ENCODE measurements at places on chromosomes 2 and 18.

DNA sequence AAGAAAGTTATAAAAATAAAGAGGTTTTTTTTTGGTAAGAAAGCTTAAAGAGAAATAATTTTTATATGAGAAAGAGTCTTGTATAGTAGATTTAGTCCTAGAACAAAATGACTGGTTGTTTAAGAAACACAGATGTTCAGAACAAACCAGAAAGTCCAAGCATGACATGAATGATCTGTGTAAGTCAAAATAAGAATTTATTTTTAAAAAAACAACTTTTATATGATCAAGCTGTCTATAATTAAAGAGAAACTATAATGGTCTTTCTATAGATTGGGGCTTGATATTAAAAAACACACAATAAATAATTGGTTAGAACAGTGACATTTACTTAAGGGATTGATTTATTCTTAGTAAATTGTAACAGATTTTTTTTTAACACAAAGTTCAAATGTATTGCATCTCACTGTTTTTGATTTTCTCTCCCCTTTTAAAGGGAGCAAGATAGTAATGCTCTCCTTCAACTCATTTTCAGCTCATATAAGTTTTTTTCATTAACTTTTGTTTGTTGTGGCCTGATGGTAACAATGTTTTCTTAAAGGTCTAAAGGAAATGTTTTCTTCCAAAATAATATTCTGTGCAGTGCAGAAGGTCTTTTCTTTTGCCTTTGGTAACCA is 1256.8 kb downstream of the LRP1B start:
- DNase-seq: no peak

DNA sequence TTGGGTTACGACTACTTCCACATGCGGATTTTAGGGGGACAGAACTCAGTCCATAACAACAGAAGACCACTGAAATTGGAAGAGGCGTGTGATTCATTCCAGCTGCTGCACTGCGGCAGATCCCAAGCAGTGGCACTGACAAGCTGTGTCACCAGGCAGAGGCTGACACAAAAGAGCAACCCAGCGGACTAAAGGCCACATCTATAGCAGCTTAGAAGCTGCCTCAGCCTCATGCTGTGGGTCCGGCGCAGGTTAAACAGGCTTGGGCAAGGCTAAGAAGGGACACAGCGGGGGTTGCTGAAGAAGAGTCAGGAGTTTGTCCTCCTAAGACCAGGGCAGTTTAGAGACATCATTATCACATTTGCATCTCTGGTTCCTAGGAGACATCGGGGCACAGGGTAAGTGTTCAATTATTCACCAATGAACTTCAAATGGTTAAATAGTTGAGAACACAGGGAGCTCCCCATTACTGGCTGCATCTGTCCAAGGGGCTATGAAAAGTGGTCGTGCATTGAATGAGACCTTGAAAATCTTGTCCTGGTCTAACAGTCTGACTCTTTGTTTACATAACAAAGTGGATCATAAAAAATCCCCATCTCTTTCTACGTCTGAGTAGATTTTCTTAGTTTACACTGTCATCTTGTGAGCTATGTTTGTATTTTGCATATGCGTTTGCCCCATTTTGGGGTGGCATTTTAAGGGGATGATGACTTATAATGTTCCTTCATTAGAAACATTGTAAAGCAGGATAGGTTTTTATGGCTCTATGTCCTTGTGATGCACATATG is 162.3 kb upstream of the TRIB2 start:
- no peak for DNase-seq

DNA sequence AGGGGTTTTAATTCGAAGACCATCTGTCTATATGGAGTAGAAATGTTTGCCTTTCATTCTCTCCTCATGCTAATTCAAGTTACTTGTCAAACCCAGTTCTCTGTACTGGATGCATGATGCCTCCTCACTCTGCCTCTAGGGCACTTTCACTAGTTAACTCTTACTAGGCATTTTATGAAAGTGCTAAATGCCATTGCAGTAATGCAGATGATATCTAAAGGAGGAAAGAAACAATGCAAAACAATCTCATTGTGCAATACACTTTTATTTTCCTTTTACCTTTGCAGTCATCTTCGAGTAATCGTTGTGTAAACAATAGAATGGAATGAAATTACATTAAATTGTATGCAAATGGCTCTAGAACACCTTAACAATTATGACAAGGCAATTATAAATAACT is 293.6 kb downstream of the STK39 start:
- DNase-seq: no peak

- DNase-seq: no peak
These were observed 834.5 kb upstream of the ID2 start for GRCh38 chr2:7847321-7847720.

GRCh38 chr18:74163019-74163660 is 14.8 kb downstream of the TIMM21 start:
- DNase-seq: no peak

GRCh38 chr2:148013876-148014275 is 6.7 kb downstream of the ORC4 start:
- DNase-seq: no peak

- no peak for DNase-seq
These were observed 50.0 kb downstream of the TWIST2 start for GRCh38 chr2:238897911-238898311.

DNA sequence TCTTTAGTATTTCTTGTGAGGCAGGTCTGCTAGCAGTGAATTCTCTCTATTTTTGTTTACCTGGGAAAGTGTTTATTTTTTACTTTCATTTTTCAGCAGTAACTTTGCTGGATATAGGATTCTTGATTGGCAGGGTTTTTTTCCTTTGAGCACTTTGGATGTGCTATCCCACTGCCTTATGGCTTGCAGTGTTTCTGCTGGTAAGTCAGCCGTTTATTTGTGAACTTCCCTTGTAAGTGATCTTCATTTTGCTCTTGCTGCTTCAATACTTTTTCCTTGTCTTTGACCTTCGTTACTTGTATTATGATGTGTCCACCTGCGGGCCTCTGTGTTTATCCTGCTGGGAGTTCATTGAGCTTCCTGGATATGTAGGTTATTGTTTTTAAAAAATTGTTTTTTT is 54.7 kb downstream of the SLC66A2 start:
- DNase-seq: no peak

DNA sequence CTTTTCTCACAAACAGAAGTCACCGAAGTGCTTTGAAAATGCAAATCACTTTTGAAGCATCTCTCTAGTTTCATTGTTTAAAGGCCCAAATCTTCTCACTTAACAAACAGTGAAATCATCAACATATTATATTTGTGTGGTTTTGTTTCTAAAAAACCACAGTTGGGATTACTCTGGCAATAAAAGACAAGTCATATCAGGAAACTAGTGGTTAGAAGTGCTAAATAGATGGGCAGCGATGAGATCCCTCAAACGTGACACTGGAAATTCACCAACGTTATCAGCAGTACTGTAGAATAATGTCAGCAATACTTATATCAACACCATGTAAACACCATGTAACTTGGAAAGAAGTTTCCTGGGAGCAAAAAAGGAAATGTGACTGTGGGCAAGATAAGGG is 893.5 kb downstream of the SUCLG1 start:
- no peak for DNase-seq

DNA sequence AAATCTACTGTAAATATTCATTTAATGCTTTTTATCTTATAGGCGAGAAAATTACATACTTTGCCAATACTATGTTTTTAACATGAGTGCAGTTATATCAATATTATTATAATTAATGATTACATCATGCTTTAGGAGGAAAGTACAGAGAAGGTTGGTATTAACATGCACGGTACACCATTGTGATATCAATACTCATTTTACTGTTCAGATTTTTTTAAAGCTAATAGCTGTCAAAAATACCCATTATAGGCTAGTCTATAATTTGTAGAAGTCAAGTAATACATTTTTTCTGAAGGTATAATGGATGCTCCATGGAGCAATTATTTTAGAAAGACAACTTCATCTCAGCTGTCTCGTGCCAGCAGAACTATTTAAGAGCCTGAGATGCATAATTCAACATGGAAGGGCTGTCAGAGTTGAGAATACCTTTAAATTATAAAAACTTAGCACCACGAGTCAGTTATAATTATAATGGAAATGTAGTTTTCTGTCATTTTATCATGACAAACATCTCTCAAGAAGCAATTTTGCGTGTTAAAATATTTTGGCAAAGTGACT is 1641.7 kb upstream of the ACVR2A start:
- DNase-seq: no peak

DNA sequence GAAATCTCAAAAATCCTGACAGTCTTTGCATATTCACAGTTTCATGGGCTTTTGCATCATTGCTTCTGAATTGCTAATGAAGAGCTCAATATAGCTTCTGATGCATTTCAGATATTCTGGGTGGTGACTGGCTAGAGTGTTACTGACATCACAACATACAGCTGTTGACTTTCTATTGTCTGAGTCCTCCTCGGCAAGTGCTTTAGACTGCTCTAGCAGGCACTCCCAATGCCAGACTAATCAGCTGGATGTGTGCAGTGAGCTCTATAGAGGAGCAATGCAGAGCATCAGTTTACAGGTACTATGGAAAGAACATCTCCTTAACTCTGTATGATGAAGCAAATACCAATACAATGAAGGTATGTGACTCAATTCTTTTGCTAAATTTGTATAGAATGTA is 54.9 kb downstream of the R3HDM1 start:
- no peak for DNase-seq

DNA sequence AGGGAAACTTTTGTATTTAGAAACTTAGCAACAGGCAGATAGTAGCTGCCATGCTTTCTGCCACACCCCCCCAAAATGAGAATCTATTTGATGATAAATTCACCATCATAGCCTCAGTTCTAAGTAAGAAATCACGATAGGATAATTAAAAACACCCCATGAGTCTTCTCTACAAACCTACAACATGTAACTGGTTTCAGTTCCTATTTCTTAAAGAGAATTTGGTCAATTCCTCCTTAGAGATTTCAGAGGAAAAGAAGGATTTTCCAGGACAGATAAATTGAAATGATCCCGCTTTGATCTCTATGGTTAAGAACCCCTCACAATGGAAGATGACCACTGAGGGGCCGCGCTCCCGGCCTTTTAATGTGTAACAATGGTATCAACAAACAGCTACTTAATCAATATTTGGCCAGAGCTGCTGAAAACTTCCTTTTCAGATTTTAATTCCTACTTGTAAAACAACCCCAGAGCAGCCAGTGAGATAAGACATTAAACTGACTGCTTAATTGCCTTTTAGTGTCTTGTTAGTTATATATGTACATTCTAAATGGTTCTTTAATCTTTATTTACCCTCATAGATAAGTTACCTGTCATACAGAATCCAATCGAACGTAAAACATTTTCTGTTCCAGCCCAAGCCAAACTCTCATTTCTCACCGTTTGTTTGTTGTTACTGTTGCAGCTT is 10.1 kb downstream of the PAX3 start:
- no peak for DNase-seq

- DNase-seq: no peak
These were observed 160.0 kb downstream of the KCNH7 start for GRCh38 chr2:162678551-162678950.

- DNase-seq: no peak
These were observed 457.6 kb downstream of the BCL11A start for GRCh38 chr2:60095903-60096302.

DNA sequence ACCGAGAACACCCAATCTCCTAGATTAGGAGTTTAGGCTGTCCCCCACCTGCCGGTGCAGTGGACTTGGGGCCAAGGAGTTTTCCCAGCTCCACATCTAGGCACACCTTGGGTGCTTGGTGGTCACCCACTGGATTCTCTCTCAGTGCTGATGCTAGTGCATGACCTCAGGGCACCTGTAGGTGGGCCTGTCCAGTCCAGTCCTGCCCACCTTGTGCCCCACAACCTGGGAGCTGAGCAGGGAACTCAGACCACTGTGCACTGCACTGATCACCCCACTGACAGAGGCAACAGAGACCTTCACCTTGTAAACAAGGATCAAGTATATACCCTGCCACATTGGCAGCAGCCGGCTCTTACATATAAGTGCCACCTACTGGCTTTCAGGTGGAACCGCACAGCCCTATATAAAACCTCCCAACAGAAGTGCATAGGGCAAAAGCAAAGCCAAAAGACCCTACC is 12.7 kb upstream of the CDH19 start:
- DNase-seq: no peak

GRCh38 chr2:186603286-186603685 is 13.4 kb downstream of the ITGAV start:
- peak; percentile 37 for DNase-seq

DNA sequence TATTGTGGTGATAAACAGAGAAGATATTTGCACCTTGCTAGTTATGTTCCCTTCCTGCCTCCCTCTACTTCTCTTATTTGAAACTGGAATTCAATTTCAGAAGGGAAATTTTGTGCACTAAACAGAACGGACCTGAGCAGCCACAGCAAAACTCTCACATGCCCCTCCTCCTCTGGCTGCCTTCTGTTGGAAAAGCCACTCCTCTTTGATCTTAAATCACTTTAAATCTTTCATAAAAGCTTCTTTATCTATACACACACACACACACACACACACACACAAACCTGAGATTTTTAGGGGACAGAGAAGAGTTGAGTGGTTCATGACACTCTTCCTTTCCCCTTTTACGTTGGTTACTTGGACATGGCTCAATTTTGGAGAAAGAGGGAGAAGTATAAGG is 5.6 kb downstream of the TBR1 start:
- DNase-seq: no peak

DNA sequence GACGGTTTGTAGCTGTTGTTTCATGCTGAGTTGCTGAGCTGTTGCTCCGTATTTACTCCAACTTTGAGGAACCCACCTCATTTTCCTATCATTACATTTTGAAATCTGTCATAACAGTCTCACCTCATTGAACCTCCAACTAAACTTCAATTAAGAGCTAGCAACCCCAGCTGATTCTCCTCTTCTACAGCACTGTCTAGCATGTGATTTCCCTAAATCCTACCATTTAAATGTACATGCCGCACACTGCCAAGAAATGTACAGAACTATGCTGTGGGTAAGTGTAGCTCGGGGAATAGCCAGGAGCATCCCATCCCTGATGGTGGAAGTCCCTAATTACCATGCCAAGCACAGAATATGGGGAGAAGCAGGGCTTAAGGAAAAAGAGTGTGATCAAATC is 299.9 kb downstream of the AFF3 start:
- no peak for DNase-seq

- no peak for DNase-seq
These were observed 4.3 kb downstream of the UGT1A9 start for GRCh38 chr2:233676046-233676445.

- no peak for DNase-seq
These were observed 45.3 kb downstream of the BMP10 start for GRCh38 chr2:68825866-68826265.

- no peak for DNase-seq
These were observed 77.7 kb downstream of the RHOB start for GRCh38 chr2:20524412-20525040.

- DNase-seq: no peak
These were observed 2.4 kb downstream of the FTCDNL1 start for GRCh38 chr2:199848389-199849130.

DNA sequence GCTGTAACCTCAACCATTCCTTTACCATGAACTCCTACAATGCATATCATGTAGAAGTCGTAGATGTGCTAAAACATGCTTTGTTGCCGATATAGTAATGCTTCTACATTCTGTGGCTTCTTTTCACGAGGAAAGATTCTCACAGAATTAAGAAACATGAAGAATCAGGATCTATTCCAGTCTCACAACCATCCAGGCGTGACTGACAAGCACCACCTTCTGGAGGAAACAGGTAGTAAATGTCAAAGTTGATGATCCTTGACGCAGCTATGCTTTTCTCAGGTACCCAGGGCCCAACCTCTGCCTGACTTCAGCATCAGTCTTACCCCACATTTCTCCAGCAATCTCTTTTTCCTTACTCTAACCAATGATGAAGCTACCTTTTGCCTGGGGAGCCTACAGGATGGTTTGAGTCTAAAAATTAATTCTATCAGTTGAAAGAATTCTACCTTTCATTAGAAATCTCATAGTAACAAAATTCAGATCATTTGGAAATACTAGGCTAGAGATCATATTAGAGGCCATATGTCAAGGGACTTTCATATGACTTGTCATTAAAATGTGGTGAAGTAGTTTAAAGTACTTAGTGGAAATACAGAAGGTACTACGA is 123.3 kb upstream of the RND3 start:
- no peak for DNase-seq

Measured in fibroblast of lung (primary cell).